NCI-H1092 (cell line): ENCODE measurements at places on chromosomes 1 and 21.

DNA sequence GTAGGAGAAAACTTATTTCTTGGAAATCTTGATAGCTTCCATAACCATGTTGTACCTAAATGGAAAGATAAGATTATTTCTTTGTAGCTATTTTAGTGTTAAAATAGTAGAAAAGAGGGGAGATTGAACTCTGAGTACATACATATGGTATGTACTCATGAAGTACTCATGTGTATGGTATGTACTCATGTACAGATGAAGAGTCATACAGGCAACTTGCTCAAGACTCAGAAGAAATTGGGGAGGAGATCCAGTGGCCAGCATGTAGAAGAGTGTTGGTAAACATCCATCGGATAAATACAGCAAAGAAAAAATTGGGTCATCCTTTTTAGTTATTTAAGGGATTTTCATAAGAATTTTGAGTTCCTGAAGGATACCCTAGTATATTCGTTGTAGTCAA, 29.0 kb downstream of the MDM4 start:
- DNase-seq = no peak

DNA sequence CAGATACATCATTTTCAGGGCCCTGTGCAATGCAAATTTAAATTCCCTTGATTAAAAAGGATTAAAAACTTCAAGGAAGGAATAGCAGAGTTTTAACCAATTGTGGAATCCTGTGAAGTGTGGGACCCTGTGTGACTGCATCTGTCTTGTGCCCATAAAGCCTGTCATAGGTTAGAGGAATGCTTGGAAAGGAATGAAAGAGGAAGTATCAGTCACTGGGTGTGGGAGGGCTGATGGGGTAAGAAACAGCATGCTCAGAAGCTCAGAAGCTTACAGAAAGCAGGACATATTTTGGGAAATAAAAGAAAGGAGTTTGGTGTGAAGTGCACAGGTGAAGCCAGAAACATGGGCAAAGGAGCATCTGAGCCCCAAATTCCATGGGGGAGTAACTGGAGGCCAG, 150.8 kb upstream of the ETV3 start:
- DNase-seq = no peak

- DNase-seq = no peak
These were observed 34.6 kb upstream of the UHMK1 start for GRCh38 chr1:162463021-162463420.

DNA sequence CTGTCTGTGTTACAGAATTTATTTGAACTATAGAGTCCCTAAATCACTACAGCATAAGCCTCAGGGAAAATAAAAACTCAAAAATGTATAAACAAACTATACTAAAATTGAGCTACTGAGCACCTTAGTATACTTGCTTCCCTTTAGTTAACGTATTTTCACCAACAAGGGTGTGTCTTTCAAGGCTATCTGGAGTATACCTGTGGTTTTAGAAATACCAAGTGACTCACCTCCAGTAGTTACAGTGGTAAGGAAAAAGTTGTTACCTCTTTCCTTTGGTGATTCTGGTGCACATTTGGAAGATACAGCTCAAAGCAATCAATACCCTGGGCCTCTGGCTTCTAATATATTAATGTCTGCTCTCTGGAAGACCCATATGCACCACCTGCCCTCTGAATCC, 68.0 kb upstream of the C1orf105 start:
- no peak for DNase-seq

- no peak for DNase-seq
These were observed 57.0 kb downstream of the NUP210L start for GRCh38 chr1:154097873-154098272.

GRCh38 chr1:19866758-19867157, 15.4 kb upstream of the OTUD3 start:
- DNase-seq = no peak

GRCh38 chr1:86155051-86155806, 1.3 kb downstream of the COL24A1 start:
- no peak for DNase-seq

- no peak for DNase-seq
These were observed 9.1 kb downstream of the COL8A2 start for GRCh38 chr1:36115931-36116330.

DNA sequence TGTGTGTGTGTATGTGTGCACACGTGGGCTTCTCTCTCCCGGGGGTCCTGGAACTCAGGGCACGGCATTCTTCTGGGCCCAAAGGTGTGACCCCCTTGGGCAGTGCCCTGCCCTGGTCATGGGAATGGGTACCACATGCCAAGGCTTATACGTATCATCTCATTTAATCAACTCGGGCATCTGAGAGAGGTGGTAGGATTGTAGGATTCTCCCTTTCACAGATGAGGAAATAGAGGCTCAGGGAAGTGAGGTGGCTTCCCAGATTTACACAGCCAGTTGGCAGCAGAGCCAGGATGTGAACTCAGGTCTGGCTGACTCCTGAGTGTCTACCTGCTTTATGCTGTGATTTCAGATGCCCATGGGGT, 15.2 kb downstream of the MYOM3 start:
- DNase-seq = no peak

- DNase-seq = no peak
These were observed 167.7 kb downstream of the TOMM20 start for GRCh38 chr1:234960722-234961455.

GRCh38 chr1:57591842-57592241, 168.0 kb upstream of the DAB1 start:
- DNase-seq = no peak
